Activated CD8-positive, alpha-beta memory T cell treated with anti-CD3 and anti-CD28 coated beads, Interleukin-2, amount 50 U/mL, for 48 hours (primary cell): ENCODE measurements at places on chromosomes 6 and 20.

DNA sequence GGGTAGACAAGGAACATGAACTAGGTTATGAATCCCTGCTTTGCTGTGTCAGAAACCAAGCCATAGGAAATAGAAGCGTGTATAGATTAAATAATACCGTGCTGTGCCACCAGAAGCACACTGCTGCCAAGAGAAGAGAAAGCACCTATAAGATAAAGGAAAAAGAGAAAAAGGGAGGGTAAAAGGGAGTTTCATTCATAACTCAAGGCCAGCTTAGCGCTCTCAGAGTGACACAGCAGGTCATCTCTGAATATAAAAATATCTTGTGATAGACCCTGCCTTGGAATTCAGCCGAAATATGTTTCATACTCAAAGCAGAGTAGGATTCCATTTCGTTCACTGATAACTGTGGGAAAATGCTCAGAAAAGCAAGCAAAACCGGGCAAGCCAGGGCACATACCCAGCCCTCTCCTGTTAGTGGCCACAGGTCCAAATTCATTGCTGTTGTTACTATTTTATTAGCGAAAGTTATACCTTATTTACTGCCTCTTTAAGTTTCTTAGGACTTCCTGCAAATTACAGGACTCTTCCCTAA is 8.7 kb downstream of the JAG1 start:
- no peak for DNase-seq

DNA sequence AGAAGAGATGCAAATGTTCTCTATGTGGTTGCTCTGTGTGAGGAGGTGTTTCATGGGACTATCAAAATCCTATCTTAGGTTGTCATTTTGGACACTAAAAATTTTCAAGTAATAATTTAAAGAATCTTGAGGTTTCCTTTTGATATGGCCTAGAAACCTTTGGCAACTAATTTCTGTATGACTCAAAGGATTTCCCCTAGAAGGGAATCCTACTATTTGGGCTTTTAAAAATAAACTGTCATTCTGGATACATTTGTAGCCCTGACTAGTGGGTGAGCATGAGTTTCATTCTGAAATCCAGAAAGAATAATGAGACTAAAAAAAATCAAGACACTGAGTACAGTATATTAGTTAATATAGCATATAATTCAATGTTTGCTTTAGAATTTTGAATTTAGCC is 25.5 kb upstream of the RAB23 start:
- no peak for DNase-seq

GRCh38 chr6:30752157-30752927 is 8.0 kb upstream of the IER3 start:
- no peak for DNase-seq

DNA sequence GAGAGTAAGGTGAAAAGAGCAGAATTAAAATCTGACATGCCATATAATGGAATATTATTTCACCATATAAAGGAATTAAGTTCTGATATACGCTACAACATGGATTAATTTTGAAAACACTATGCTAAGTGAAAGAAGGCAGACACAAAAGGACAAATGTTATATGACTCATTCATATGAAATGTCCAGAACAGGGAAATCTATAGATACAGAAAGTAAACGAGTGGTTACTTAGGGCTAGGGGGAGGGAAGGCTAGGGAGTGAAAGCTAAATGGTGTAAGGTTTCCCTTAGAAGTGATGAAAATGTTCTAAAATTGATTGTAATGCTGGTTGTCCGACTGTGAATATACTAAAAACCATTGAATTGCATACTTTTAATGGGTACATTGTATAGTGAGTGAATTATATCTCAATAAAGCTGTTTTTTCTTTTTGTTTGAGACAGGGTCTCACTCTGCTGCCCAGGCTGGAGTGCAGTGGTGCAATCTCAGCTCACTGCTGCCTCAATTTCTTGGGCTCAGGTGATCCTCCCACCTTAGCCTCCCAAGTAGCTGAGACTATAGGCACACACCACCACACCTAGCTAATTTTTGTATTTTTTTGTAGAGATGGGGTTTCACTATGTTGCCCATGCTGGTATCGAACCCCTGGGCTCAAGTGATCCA is 8.2 kb downstream of the PRPH2 start:
- no peak for DNase-seq

- no peak for DNase-seq
Measured at GRCh38 chr20:16601047-16601446, 27.8 kb upstream of the KIF16B start.

GRCh38 chr6:7921046-7921445 is 10.5 kb upstream of the TXNDC5 start:
- DNase-seq: no peak

- no peak for DNase-seq
Measured at GRCh38 chr6:162294029-162294428, 433.5 kb downstream of the PRKN start.
